ENCODE measurements at places on chromosomes 5 and 9. TPM values are rescaled to one million over a fixed set of nuclear protein-coding genes. Genes with fewer than 3 reads are reported as not detected.

The SEPTIN8 gene
- total RNA-seq: 56.7 TPM

DNA sequence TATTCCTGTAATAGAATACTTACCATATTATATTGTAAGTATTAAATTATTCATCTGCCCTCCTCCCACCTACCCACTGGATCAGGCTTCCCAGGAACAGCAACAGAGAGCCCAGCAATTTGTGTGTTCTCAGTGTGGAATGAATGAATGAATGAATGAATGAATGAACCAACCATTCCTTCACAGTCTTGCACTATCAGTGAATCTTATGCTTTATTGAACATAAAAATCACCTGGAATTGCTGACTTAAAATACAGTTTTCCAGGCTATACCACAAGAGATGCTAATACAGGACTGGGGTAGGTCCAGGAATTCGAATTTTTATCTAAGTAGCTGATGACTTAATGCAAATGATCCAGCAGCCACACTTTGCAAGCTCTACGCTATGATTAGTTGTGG, 51.6 kb downstream of the DOCK8 start:
- no peaks in the 10 kb centered on the region for H3K4me1 ChIP-seq
- H3K27ac ChIP-seq: no peak overlapping the region
- H3K4me3 ChIP-seq: no peak overlapping the region

DNA sequence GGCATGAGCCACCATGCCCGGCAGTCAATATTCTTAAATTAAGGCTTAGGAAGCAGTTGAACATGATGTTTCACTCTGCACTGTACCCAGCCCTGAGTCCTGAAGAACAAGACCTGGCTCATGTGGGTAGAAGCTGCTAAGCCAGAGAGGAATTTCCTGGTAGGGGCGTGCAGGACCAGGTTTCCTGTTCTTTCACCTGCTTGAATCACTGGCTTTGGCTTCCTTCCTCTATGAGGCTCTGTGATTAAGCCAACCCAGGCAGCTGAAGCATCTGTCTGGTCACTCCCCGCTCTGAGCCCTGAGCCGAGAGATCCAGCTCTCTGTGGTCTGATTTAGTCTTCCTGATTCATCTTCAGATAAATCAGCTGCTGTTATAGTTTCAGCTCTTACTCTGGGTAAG, 29.1 kb downstream of the CFAP77 start:
- no peaks in the 10 kb centered on the region for H3K27me3 ChIP-seq
- no peak for DNase-seq
- H3K4me1 ChIP-seq: no peaks in the 10 kb centered on the region
- H3K36me3 ChIP-seq: no peaks in the 10 kb centered on the region
- H3K27ac ChIP-seq: no peak overlapping the region

The RNF180 gene
- 29.2 TPM for total RNA-seq

- H3K27ac ChIP-seq: no peak overlapping the region
- no peak for DNase-seq
- H3K4me3 ChIP-seq: no peak overlapping the region
These were observed 244.7 kb downstream of the PIK3R1 start for GRCh38 chr5:68460147-68460798.

- H3K36me3 ChIP-seq: no peaks in the 10 kb centered on the region
- H3K4me3 ChIP-seq: no peak overlapping the region
- no peaks in the 10 kb centered on the region for H3K4me1 ChIP-seq
- DNase-seq: no peak
- no peaks in the 10 kb centered on the region for H3K27me3 ChIP-seq
These were observed 110.0 kb upstream of the PRR16 start for GRCh38 chr5:120354126-120354525.

The PTPDC1 gene
- 12.9 TPM for total RNA-seq

DNA sequence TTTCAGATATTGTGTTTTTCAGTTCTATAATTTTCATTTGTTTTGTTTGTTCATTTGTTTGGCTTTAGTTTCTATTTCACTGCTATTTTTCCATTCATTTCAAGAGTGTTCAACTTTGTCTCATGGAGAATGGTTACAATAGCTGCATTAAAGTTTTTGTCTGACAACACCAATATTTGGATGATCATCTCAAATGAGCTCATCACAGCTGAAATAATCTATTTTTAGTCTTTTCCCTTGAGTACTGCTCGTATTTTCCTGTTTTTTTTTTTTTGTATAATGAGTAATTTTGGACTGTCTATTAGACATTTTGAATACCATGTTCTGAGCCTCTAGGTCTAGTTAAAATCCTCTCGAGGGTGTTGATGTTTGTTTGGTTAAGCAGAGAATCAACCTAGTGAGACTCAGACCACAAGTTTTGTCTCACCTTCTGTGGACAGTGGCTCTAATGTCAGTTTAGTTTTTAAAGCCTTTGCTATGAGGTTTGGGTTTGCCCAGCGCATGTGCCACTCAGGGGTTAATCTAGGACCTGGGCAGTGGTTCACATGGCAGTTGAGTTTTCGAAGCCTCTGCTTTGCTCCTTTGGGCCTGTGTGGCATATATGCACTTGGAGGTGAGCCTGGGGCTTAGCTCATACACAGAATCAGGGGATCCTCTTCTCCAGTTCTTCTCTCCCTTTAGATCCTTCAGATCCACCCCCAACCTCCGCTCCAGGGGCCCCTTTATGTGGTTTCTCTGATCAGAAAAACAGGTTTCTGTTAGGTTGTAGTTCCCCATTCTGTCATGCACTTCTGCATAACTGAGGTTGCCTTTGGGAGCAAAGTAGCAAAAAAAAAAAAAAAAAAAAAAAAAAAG, 79.8 kb downstream of the ARSB start:
- H3K36me3 ChIP-seq: no peaks in the 10 kb centered on the region
- peak overlapping the region; percentile 1 for H3K27ac ChIP-seq
- H3K27me3 ChIP-seq: no peaks in the 10 kb centered on the region
- DNase-seq: no peak

DNA sequence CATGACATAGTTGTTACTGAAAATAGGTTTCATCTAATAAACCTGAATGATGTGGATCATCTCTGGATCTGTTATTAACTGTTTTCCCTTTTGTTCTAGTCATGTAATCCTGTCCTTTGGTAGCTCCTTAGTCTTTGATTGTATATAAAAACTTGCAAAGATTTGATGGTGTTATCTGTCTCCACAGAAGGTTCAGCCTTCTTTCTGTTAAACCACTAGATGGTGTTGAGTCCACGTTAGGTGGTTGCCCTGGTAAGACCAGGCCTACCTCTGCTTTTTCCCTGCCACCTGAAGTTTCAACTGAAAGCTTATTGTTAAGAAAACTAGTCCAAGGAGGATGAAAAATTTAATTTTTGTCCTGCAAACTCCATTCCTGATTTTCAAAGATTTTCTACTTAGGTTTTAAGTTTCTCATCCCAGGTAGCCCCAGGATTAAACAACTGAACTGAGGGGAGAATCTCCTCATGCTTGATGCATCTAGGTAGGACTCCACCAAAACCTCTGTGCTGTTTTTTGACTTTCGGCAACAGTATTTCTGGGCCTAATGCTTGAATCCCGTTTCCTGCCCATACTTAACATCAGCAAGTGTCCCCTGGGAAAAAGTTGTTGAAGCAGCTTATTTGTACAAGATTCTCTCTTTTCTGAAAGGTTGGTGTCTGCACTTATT, 68.5 kb downstream of the RICTOR start:
- H3K27me3 ChIP-seq: no peaks in the 10 kb centered on the region
- H3K4me3 ChIP-seq: no peak overlapping the region
- no peaks in the 10 kb centered on the region for H3K4me1 ChIP-seq

DNA sequence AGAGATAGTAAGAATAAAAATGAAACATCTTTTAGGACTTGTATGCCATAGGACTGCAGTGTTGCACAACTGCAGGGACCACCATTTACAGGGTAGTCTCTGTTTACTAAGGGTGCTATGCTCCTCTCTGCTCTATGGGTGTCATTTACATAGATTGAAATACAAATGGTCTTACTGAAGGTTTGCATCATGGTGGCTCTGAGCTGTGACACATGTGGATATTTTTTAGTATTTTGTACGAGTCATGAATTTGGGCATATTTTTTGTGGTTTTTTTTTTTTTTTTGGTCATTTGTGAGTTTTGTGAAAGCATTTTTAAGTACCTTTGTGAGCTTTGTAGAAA, 47.4 kb downstream of the CSNK1G3 start:
- no peak overlapping the region for H3K4me3 ChIP-seq
- H3K27ac ChIP-seq: no peak overlapping the region
- no peaks in the 10 kb centered on the region for H3K4me1 ChIP-seq
- no peaks in the 10 kb centered on the region for H3K27me3 ChIP-seq

The MARVELD2 gene
- total RNA-seq: 1.1 TPM

- no peak for DNase-seq
- no peak overlapping the region for H3K27ac ChIP-seq
- H3K27me3 ChIP-seq: no peaks in the 10 kb centered on the region
- H3K4me1 ChIP-seq: no peaks in the 10 kb centered on the region
These were observed 248.6 kb downstream of the TMEM232 start for GRCh38 chr5:110477911-110478310.

DNA sequence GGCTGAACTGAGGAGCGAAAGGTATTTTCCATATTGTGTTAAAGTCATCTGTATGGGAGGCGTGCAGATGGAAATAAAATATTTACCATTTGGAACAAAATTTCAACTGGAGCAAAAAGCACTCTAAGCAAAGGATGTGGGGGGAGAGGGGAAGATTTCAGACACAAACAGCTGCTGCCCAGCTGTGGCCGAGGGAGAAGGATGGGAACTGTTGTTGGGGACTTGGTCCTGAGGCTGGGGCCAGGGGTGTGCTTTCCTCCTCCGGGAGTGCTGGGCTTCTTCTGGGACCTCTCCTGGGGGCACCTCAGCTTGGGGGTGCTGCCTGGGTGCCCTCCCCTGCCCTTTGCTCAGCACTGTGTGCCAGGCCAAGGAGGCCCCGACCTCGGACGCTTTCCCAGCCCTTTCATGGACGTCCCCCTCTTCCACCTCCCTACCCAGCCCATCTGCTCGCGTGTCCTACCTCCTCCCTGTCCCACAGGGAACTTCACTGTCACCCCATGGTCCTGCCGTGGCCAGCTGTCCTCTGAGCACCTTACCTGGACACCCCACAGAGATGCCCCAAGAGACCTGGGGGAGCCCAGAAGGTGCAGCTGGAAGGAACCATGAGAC, 101.9 kb upstream of the COL5A1 start:
- no peaks in the 10 kb centered on the region for H3K4me1 ChIP-seq
- no peak overlapping the region for H3K4me3 ChIP-seq
- H3K27me3 ChIP-seq: no peaks in the 10 kb centered on the region
- no peaks in the 10 kb centered on the region for H3K36me3 ChIP-seq
- no peak overlapping the region for H3K27ac ChIP-seq

All from aorta (tissue), 5 donors.